ENCODE measurements at places on chromosomes 11 and 22.

- DNase-seq, result no peak
Measured at GRCh38 chr11:97109078-97109477, 719.3 kb downstream of the JRKL start.

GRCh38 chr11:33692013-33692504, 8.6 kb downstream of the C11orf91 start:
- DNase-seq, result no peak

DNA sequence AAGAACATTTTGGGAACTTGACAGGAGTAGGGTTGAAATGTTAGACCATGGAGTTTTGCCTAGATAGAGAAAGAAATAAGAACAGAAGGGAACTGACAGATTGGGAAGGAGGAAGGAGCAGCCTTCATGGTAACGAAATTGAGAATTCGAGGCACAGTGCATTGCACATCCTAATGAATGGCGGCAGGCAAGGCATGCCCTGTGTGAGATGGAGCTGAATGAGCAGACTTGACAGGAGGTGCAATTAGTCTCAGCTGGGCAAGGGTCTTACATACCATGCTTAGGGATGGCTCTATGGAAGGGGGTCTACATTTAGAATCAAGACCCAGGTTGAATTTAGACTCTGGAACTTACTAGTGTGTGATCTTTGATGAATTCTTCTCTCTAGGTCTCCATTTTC, 25.0 kb upstream of the NTM start:
- DNase-seq, result no peak

GRCh38 chr11:83072350-83073242, 899 bp upstream of the RAB30 start:
- no peak for DNase-seq

DNA sequence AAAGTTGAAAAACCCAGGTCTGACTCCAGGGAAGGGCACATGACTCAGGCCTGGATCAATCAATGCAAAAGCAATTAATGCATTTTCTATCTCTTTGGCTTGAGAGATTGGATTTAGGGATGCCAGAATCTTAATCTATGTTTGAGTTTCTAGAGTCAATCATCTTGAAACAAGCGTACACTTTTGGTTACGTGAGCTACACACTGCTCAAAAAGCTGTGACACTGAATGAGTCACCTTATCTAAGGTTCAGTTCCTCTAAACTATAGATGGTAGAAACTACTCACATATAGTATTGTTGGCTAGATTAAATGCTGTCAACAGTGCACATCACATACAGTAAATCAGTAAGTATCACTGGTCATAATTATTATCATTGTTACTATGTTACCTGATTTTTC, 24.2 kb downstream of the MRE11 start:
- no peak for DNase-seq

GRCh38 chr11:75240311-75241035, at the start of gene TPBGL:
Gene TPBGL (plus strand): TSS chr11:75240774. CDS start chr11:75241050, 276 bp downstream.
- DNase-seq, result peak; percentile 20

- DNase-seq, result no peak
Measured at GRCh38 chr11:70786021-70786665, 387.8 kb downstream of the CTTN start.

- no peak for DNase-seq
Measured at GRCh38 chr11:2940147-2940920, 11.1 kb upstream of the PHLDA2 start.

GRCh38 chr22:20524004-20524481, 16.6 kb downstream of the MED15 start:
- no peak for DNase-seq

DNA sequence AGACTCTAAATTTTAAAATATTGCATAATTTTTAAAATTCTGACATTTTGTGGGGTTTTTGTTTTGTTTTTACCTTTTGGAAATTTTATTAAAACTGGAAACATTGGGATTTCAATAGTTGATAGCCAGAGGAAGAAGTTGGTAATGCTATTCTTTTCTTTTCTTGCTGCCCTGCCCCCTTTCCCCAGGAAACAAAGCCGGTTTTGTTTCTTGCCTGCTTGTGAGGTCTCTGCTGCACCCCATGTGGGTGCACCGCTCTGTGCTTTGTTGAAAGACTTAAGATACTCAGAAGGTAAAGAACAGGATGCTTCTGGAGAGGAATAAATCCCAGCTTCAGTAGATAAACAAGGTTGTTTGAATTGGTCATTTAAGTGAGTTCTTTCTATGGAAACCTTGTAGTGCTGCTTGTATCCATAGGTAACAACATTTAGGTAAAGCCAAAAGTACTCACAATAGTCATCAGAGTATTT, 87.5 kb downstream of the YAP1 start:
- DNase-seq, result no peak

DNA sequence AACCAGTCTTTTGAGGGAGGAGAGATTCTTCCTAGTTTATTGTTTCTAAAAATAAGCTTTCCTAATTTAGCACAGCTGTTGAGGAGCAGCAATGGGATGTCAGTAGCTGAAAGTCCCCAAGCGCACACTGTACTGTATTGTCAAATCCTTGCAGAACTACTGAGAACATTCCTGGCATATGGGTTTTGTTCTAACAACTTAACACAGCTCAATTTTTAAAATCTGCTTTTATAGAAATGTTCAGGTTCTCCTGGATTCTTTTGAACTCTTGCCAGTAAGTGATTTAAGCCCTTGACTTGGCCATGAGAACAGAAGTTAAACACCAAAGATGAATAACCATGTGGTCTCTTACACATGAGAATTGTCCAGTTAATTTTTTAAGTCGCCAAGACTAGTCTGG, 218.6 kb downstream of the FAT3 start:
- DNase-seq, result no peak

DNA sequence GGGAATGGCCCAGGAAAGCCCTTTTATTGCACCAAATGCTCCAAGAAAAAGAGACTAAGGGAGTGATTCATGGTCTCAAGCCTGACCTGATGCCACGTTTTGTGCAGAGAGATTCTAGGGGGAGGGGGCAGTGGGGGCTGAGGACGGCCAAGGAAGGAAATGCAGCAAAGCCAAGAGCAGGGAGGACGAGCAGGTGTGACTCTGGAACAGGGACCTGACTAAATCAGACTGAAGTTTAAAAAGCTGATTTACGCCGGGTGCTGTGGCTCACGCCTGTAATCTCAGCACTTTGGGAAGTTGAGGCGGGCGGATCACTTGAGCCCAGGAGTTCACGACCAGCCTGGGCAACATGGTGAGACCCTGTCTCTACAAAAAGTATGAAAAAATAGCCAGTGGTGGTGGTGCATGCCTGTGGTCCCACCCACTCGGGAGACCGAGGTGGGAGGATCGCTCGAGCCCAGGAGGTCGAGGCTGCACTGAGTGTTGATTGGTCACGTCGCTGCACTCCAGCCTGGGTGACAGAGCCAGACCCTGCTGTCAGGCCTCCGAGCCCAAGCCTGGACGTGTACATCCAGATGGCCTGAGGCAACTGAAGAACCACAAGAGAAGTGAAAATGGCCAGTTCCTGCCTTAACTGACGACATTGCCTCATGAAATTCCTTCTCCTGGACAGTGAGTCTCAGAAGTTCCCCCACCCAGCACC, 10.8 kb upstream of the IFITM3 start:
- DNase-seq, result no peak

DNA sequence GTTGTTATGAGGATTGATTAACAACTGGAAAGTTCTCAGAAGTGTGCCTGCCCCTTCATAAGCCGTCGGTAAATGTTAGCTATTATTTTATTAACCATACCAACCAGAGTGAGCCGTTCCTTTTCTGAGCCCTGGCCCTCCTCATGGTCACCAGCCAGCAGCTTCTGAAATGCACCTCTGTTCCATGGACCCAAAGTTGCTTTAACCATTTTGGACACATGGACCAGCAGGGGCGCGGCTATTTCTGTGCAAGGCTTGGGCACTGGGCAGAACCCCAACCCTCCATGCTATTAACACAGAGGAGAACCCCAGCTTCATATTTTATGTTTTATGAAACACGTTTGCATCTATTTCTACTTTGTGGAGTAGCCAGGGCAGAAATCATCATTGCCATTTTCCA, 18.6 kb upstream of the SCGB1A1 start:
- DNase-seq, result no peak

DNA sequence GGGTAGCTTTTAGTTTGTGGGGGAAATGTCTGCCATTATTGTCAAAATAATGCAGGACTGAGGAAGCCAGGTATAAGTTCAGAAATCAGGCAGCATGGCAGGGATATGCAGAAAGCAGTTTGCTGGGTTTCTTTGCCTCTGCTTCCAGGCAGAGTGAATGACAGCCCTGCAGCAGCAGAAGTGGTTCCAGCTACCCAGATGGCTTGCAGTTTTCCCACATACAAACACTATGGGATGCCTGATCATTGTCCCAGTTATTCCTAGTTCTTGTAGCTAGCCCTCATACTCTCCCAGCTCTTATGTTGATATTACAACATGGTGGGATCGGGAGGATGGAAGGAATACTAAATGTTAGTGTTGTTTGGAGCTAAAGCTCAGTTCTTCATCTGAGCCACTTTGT, 2.8 kb upstream of the DIXDC1 start:
- no peak for DNase-seq

- no peak for DNase-seq
Measured at GRCh38 chr11:67607507-67607906, 771 bp downstream of the NDUFV1 start.

- no peak for DNase-seq
Measured at GRCh38 chr11:80417681-80418080, 976.9 kb upstream of the TENM4 start.

GRCh38 chr11:73198677-73199076, 19.4 kb upstream of the P2RY2 start:
- DNase-seq, result no peak

DNA sequence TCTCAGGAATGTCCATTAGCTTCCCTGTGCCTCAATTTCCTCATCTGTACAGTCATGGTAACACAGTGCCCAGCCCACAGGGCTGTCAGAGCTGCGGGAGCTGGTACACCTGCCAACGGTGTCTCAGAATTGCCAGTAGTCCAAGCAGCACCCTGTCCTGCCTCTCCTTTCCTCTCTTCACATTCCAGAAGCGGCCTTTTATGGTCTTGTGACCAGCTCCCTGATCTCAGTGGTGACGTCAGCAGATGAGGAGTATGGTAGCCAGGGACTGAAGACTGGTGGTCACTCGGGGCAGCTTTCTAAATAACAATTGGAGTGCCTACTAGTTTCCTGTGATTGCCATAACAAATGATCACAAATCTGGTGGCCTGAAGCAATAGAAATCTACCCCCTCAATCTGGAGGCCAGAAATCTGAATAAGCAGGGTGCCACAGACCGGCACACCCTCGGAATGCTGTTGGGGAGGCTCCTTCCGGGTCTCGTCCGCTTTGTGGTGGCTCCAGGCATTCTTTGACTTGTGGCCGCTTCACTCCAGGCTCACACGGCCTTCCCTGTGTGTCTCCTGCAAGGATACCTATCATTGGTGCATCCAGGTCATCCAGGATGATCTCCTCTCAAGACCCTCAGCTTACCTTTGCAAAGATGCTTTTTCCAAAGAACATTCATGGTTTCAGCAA, 2.1 kb downstream of the FADD start:
- DNase-seq, result no peak

GRCh38 chr11:30174265-30175020, 56.4 kb upstream of the FSHB start:
- DNase-seq, result no peak

GRCh38 chr11:31690041-31690440, 121.1 kb downstream of the PAX6 start:
- no peak for DNase-seq

- no peak for DNase-seq
Measured at GRCh38 chr11:98177925-98178324, 842.8 kb upstream of the CNTN5 start.

DNA sequence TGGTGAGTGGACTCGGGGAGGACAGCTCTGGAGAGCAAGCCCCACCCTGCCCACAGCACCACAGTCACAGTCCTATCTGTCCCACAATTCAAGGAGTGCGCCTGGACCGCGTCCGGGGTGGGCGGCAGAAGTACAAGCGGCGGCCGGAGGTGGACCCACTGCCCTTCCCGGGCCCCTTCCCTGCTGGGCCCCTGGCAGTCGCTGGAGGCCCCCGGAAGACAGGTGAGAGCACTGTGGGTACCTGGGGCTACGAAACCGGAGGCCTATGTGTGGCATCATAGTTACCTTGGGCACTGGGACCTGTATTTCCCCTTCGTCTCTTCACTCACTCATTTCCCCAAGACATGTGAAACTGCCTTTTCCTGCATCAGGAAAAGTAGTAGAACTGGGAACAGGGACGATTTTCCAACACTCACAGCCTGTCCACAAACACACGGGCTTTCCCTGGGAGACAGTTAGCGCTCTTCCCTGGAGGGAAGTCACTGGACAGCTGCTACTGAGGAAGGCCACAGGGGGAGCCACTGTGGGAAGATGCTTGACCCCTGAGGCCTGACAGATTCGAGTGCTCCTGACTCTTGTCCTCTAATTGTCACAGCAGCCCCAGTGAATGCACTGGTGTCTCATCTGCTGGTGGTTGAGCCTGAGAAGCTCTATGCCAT, 3.1 kb downstream of the TRMT112 start:
- no peak for DNase-seq

- no peak for DNase-seq
Measured at GRCh38 chr11:7589861-7590260, 76.1 kb downstream of the PPFIBP2 start.

- no peak for DNase-seq
Measured at GRCh38 chr11:46659908-46660307, 40.5 kb downstream of the ARHGAP1 start.

DNA sequence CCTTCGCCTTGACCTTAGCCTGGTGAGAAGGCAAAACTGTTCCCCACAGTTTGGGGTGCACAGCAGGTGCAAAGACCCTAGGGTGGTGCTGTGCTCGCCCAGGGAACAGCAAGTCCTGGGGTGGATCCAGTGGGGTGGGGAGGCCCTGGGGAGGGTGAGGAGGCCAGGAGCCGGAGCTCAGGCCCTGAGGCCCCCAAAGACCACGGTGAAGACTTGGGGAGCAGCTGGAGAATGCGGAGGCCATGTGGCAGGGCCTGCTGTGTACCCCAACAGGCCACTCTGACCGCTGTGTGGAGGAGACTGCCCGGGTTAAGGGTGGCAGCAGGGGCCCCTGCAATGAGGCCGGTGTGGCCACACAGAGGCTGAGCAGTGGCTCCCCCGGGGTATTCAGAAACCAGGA, 101.1 kb upstream of the RTL6 start:
- no peak for DNase-seq

DNA sequence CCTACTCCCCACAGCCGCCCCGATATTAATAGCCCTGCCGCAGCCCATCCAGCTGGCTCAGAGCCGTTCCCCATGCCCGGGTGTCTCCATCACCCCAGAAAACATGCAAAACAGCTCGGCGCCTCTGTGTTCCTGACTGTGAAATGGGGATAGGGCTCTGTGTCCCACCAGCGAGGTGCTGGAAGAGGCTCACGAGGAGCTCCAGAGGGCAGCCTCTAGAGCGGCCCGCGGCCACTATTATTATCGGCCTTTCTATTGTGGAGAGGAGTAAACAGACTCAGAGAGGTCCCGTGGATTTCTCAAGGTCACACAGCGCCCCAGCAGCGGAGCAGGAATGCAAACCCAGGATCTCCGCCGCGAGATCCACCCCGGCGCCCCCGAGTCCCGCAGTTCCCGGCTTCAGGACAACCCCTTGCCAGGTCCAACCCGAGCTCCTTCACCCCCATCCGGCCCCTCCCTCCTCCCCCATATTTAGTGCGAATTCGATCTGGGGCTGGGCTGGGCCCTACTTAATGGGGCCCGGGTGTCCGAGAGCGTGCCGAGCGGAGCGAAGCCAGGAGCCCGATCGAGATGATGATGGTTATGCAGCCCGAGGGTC, at the start of gene ACTN3:
ACTN3 (plus strand) TSS at position 536 of the 598 bp plus-strand sequence; CDS start at position 571, 35 bp downstream.
- DNase-seq, result no peak

GRCh38 chr11:115922876-115923275, 418.7 kb upstream of the CADM1 start:
- DNase-seq, result no peak

- DNase-seq, result no peak
Measured at GRCh38 chr11:36367806-36368680, 72.0 kb downstream of the PRR5L start.
